Esophagus mucosa (tissue), 1 donor: ENCODE measurements at places on chromosomes 3 and 15. TPM values are rescaled to one million over a fixed set of nuclear protein-coding genes. Genes with fewer than 3 reads are reported as not detected.

DNA sequence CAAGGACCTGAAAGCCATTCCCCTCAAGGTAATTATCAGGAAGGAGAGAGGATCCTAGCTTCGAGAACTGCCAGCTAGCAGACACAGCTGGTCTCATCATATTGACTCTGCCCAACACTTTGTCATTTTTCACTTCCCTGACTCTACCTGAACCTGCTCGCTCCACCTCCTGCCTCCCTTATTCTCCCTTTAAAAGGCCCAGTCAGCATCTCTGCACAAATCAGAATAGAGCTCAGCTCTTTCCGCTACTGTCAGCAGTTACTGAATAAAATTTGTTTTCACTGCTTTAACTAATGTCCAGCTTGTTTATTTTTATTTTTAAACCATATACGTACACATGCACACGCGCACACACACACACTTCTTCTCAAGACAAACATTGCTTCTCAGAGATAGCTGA lies 57.2 kb upstream of the MCF2L2 start:
- ATAC-seq, result no peak

DNA sequence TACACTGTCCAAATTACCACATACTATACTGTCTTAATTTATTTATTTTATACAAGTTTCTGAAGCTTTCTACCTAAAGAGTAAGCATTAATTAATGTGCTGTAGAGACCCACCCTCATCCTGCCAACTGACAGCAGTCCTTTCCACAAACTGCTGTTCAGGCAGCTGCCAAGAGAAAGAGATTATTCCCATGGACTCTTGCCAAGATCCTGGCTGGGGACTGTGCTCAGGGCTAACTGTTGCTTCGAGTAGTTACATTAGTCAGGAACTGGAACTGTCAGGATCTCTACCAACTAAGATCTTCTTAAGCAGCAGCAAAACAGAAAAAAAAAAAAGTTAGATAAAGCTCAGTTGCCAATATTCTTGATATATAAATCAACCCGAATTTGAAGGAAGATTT lies 398.8 kb downstream of the MECOM start:
- ATAC-seq, result peak; percentile 45

DNA sequence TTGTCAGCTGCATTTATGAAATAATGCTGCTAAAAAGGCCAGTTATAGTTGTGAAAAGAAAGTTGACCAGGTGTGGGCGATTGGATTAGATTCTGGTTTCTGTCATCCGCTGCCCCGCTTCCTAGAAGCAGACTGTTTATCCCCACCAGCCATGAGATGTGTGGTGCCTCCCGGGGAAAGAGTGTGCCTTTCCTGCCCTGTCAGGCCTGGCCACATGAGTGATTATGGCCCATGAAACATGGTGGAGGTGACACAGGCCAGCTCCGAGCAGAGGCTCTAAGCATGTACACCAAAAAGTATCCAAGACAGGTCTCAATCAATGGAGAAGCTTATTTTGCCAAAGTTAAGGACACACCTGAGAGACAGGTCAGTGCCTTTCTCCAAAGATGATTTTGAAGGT lies 85.4 kb upstream of the ABHD2 start:
- no peak for ATAC-seq

DNA sequence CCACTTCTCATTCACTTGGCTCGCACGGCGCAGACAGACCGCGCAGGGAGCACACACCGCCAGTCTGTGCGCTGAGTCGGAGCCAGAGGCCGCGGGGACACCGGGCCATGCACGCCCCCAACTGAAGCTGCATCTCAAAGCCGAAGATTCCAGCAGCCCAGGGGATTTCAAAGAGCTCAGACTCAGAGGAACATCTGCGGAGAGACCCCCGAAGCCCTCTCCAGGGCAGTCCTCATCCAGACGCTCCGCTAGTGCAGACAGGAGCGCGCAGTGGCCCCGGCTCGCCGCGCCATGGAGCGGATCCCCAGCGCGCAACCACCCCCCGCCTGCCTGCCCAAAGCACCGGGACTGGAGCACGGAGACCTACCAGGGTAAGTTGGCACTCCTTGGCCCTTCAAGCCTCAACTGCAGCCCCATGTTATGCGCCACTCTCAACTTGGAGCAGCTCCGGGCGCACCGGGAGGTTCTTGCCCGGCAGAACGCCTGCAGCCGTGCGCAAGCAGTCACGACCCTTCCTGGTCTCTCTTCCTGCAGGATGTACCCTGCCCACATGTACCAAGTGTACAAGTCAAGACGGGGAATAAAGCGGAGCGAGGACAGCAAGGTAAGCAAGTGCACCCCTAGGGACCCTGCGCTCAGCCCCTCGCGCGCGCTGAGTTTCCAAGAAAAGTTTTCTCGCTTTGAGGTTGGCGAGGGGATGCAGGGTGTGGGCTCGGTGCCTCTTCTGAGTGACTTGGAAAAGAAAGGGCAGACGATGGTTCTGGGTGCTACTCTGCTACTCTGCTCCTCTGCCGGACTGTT lies at the start of gene BHLHE40:
TSS of gene BHLHE40 (plus strand) at position 10 of the 801 bp plus-strand sequence. CDS start at position 292, 282 bp downstream.
- peak; percentile 44 for ATAC-seq

- ATAC-seq, result no peak
Observed at GRCh38 chr3:156685752-156686151, 11.4 kb downstream of the TIPARP start.

- ATAC-seq, result no peak
Observed at GRCh38 chr3:158121295-158121694, 11.4 kb downstream of the RSRC1 start.

- ATAC-seq, result peak; percentile 57
Observed at GRCh38 chr3:160006282-160007163, 17.9 kb downstream of the IL12A start.

DNA sequence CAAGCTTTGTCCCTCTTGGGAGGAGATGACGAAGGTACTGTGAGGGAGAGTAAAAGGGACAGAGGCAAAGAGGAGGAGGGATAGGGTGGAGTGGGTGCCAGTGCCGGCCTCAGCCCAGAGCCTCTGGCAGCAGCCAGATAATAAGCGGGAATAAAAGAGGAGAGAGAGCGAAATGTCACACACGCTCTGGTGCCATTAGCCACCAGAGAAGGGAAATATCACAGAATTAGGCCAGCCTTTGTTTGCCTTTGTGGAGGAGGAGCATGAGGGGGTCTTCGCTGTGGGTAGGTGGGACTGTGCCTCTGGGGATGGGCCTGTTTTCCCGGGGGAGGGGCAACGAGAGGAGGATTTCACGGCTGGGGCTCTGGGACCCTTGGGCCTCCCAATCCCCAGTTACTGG lies 67.8 kb downstream of the LINGO1 start:
- no peak for ATAC-seq

DNA sequence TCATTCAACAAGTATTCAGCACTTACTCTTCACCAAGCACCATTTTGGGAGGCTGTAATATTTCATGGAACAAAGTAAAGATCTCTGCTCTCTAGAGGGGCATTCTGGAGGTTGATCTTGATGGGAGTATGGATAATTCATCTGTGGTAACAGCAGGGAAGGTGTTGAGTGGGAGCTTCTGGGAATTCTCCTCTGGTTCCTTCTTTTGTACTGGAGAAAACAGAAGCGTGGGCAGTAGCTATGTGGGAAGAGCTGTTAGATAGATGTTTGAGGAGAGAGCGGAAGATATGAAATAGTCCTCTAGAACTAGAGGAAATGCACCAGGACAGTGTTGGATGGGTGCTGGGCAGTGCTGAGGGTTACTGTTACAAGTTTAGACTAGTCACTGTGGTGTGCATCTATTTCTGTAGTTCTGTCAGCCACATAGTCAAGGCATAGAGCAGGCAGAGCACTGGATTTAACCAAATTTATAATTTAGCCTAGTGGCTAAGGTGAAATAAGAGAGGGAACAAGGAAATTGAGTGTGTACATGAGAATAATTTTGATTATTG lies 9.6 kb downstream of the NMD3 start:
- ATAC-seq, result no peak

TUSC7 gene
- total RNA-seq, result not detected
